ENCODE measurements at places on chromosomes 1 and 21. TPM values are rescaled to one million over a fixed set of nuclear protein-coding genes. Genes with fewer than 3 reads are reported as not detected.
A peak's percentile ranks its signal among the peaks of the same experiment; 100 is the strongest.

Gene CFAP141
- 2.8 TPM for total RNA-seq

GRCh38 chr1:198056255-198056654, 100.5 kb upstream of the NEK7 start:
- DNase-seq: no peak

- DNase-seq: no peak
Observed at GRCh38 chr21:29320031-29320430, 21.3 kb downstream of the BACH1 start.

- no peak for DNase-seq
Observed at GRCh38 chr1:40799351-40799867, 15.8 kb downstream of the KCNQ4 start.

- DNase-seq: peak; percentile 82
Observed at GRCh38 chr1:153626904-153627714, at the start of gene S100A13. TSS of gene S100A13 (minus strand) at chr1:153627505. CDS start at chr1:153626472, 1,033 bp downstream.

DNA sequence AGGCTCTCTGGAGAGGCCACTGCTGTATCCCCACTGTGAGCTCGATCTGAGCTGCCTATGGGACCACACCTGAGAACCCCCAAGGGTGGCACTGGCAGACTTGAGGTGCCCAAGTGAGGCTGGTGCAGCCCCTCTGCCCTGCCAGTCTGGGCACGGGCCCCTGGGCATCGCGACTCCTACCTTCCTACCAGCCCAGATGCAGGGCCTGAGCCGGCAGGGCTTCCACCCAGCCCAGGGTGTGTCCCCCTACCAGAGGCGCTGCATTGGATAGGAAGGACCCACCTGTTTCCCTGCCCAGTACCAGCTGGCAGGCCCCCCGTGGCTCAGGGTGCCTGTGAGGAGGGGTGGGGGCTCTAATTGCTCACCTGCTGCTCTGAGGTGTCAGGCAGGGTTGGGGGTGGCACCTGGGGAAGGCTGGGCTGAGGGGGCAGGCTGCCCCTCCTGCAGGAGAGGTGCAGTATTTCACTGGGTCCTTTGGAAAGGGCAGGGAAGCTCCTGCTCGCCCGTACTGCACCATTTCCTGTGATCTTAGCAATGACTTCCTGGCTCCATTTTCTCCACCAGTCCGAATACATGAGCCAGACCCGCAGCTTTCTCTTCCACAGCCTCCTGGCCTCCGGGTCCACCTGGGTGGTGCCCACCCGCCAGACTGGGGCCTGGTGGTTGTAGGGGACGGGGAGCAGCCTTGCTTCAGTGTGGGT, 11.8 kb downstream of the TP73 start:
- DNase-seq: no peak

DNA sequence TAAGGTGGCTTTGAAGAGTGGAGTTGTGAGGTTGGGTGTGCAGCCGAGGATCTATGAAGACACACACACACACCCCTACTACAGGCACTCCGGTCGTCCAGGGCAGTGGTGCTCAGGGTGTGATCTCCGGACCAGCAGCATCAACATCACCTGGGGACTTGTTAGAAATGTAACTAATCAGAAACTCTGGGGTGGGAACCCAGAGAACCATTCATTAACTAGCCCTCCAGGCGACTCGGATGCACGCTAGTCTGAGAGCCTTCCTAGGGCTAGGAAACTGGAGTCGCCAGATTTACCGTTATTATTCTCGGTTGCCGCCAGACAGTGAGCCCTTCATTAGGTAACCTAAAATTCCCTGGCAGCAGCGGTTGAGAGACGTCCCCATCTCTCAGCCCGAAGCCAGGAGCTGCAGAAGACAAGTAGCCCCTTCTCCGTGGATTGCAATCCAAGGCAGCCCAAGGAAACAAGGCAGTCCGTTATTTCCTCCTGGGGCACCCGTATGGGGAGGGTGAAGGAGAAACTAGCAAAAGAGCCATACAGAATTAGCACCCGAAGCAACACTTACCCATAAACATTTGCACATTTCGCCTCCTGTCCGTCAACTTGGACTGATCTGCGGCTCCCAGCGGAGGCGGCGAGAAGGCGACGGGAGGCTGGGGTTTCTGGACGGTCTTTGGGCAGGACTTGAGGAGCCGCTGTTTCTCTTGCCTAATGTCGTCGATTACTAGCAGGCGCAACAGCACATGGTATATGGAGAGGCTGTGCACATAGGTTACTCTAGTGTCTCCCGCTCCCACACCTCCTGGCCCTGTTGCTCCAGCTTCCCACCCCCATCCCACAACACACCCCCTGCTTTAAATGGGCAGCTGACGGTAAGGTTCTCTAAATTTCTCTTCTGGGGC, 2.9 kb upstream of the CCN1 start:
- no peak for DNase-seq

DNA sequence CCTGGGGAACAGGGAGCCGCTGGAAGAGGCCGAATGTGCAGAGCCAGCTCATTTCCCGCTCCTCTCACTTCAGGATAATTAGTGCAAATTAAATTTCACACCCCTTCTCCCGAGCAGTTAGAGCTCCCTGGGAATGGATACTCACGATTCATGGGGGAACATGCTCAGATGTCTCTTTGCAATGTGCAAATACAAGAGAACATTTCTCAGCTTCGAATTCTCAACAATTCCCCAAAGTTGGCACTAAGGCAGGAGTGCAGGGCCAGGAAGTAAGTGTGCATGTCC, 54.9 kb downstream of the CAMK2N1 start:
- DNase-seq: no peak
